ENCODE measurements at places on chromosomes 2 and 18.
A peak's percentile ranks its signal among the peaks of the same experiment; 100 is the strongest.

- no peak for DNase-seq
These were observed 25.8 kb upstream of the NRP2 start for GRCh38 chr2:205656461-205656860.

DNA sequence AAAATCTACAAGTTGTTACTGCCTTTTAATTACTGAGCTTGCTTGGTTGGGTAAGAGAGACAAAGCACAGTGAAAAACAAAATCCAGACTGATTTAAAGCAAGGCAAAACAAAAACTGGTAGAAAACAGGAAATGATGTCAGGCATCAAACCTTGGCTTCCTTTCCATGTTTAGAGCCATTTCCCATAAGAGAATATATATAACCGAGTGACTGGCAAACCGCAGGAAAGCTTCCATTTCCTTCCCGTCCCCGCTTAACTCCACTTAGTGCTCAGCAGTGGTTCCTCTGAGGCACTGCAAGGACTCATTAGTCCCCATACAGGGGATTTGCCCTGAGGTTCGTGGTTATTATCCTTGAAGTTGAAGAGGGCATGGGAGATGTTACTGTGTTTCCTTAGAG, 446.3 kb downstream of the LPIN1 start:
- no peak for DNase-seq

DNA sequence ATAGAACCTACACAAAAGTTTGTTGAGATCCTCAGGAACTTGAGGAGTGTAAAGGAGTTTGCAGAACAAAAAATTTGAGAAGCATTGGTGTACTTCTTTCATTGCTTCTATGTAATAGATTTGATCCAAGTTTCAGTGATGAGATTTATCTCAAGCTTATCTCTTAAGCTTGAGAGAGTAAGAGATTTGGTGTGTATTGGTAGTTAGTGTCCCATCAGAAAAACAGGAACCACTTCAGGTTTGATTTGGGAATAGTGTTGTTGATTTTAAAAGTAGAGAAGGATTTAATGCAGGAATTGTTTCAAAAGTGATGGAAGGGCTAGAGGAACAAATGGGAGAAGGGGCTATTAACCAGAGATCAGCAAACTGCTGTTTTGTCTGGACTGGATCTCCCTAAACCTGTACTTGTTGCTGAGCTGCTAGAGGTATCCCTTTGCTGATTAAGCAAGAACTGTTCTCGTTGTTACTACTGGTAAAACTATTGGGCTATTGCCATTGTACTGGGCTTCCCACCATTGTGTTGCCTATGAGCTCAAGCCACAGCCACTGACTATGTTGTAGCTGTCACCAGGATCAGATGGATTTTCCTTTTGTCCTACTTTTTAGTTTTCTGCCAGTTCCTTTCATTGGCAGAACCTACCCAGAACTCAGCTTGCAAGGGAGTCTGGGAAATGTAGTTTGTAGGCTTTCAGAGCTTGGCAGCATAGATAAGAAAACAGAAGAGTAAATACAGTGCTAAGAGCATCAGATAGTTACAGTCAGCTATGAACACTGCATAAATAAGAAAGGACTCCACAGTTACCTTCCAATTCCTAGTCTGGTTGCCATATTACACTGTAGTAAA, 39.3 kb downstream of the RAB10 start:
- DNase-seq: no peak

DNA sequence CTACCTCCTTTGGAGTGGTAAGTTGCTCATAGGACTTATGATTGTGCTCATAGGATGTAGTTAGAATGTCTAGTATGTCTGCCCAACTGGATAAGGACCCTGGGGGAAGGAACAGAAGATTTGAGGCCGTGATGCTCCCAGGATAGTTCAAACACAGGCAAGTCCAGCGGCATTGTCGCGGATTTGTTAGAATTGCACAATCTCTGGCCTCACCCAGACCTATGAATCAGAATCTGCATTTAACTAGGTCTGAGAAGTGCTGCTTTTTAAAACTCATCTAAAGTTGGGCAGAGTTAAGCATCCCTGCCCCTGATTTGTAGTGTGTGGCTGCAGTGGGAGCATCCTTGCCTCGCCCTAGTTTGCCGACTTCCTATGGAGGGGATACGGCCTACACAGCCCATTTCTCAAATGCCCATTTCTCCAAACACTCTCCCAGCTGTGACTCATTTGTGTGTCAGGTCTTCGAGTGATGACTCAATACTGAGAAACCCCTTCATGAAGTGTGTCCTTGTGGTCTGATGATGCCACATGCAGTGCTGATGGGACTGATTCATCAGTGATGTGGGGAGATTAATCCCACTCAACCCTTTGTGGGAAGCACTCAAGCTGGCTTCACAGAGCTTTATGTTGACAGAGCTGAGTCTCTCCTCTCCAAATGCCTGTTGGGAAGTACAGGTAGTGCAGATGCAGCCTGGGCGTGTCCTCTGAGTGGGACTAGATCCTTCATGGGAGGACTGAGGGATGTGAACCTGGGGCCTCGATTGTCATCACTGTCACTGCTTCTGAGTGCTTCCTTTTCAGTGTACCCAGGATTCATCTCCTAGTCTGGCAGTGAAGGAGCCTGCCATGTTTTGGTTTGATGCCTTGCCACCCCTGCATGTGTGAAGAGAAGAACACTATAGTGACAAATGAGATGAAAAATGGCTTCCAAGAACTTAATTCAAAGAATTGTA, 18.7 kb downstream of the SMIM21 start:
- peak; percentile 100 for DNase-seq

GRCh38 chr18:35076135-35076924, 35.1 kb downstream of the MAPRE2 start:
- peak; percentile 84 for DNase-seq

GRCh38 chr2:139529080-139529479, 748.9 kb upstream of the NXPH2 start:
- DNase-seq: no peak

DNA sequence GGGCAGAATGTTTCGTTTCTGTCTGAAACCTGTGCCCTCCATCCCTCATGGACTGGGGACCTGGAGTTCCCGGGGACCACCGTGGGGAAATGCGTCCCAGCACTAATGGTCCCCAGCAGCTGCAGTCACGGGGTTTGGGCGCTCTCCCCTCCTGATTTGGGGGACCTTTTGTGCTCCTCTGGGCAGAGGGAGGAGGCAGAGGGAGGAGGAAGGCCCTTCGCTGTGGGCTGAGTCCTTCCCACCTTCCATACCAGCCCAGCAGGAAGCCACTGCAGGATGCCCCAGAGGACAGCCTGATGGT, 3.2 kb downstream of the GPR35 start:
- no peak for DNase-seq

- peak; percentile 50 for DNase-seq
These were observed 174.0 kb upstream of the NT5C1B start for GRCh38 chr2:18763338-18763737.

Data from IMR-90 (cell line).